ENCODE measurements at places on chromosomes 1 and 21.

DNA sequence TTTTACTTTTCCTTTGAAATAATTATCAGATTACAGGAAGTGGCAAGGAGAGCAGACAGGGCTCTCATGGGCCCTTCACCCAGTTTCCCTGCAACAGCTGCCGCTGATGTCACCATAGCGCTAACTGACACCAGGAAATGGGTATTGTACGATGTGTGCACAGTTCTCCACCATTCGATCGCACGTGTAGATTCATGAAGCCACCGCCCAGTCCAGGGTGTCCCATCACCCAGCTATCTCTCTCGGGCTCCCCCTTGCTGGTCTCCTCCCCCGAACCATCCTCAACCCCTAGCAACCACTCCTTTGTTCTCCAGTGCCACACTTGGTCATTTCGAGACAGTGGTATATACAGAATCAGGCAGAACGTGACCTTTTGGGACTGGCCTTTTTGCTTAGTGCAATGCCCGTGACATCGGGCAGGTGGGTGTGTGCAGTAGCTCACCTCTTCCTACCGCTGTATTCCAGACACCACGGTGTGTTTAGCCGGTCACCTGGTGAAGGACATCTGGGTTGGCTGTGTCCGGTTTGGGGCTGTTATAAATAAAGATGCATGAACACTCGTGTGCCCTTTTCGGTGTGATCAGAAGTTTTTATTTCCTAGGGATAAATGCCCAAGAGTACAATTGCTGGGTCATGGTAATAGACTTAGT lies 118.4 kb downstream of the CRYAA start:
- no peak for DNase-seq

DNA sequence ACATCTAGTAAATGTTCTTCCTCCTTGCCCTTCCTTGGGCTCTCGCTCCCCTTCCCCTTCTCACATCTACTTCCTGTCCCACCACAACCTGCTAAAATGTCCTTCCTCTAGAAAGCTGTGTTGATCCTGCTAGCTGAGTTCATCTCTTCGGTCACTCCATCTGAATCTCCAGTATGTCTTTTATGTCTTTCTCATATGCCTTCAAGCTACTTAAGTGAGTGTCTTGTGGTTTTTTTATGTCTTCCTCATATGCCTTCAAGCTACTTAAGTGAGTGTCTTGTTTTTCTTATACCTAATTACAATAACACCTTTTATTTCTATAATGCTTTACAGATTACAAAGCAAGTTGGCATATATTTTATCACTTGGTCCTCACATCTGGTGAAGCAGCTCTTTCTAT lies 33.9 kb downstream of the CSF1 start:
- DNase-seq = no peak

DNA sequence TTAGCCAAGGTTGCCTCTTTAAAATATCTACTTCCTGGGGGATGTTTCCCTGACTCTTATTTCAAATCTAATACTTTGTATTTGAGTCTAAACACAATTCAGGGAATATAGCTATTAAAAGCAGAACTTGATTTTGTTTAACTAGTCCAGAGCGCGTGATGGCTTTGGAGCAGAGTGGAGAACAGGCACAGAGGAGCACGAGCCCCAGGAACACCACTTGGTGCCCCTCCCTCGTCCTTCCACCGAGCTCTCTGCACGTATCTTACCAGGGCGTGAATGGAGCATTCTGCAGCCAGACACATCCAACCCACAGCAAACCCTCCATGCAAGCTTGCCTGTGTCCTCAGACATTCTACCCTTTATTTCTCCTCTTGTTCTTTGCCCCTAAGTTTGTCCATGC lies 14.1 kb downstream of the KIF26B start:
- DNase-seq = no peak

DNA sequence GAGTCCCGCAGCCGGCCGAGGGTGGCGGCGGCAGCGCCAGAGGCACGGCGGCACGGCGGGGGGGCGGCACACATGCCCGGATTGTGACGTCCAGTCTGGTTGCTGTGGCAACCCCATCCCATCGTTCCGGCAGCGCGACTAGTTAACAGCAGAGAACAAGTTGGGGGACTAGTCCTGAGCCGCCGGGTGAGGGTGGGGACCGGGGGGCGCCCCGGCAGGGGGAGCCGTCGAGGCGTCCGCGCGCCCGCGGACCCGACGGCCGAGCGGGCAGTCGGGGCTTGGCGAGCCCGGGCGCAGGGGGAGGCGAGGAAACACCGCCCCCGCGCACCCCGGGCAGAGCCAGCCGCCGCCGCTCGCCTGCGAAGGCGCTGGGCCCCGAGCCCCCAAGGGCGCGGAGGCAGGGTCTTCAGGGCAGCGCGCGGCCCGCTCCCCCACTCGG lies at the start of gene CHD5:
CHD5 (minus strand) TSS at position 54 of the 439 bp plus-strand sequence. CDS start 298 bp downstream, outside the sequence.
- no peak for DNase-seq
